ENCODE measurements at places on chromosomes 12 and 14. TPM values are rescaled to one million over a fixed set of nuclear protein-coding genes. Genes with fewer than 3 reads are reported as not detected.

DNA sequence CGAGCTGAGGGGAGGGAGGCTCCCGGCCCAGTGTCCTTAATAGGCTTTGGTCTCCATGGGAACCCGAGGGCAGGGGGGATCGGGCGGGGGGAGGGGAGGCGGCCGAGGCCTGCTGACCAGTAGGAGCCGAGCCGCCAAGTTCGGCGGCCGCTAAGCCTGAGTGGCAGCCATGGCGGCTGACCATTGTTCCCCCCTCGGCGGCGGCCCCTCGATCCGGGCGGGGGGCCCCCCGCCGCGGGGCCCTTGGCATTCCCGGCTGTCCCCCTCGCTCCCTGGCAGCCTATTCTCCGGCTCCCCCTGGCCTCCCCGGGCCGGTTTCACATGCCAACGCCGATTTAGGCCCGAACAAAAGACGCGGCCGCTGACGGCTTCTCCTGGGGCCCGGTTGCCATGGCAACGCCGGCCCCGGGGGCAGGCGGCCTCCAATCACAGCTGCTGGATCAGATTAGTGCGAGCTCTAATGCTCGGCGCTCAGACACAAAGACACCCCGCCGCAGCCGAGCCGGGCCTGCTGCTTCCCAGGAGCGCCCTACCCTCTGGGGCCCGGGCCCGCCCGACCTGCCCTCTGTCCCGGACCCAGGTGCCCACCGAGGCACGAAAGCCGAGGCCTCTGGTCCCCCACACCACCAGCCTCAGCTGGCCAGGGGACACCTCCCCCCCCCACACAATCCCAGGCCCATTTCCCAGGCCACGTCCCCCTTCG lies 7.3 kb downstream of the MSI1 start:
- DNase-seq, result peak; percentile 17

DNA sequence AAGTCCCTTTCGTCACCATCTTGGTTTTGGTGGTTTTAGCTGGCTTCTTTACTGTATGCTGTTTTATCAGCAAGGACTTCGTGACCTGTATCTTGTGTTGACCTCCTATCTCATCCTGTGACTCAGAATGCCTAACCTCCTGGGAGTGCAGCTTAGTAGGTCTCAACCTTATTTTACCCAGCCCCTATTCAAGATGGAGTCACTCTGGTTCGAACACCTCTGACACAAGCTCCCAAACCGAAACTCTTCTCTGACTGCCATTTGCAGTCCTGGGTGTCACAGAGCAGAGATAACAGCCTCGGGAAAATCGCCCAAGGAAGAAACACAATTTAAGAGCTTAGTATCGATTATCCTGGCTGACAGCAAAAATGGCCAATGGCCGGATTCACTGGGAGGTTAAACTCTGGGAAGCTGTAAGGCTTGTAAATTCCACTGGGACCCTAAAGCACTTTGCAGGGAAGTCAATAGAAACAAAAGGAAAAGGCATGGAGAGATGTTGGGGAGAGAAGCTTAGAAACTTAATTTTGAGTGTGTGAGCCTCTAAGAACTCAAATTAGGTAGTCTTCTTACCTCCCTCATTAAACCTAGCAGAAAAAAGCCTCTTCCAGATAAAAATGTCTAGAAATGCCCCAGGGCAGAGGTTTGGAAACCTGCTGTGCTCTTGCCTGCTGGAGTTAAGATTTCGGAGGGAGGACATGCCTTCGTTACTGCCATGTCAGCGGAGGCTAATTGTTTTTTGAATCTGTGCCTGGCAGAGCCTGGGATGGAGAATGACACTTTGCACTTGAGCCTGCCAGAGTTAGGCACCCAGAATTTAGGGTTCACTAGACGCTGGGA lies 56.5 kb upstream of the RPH3A start:
- DNase-seq, result no peak

The RFX4 gene
- not detected for total RNA-seq

The PTPRR gene
- total RNA-seq, result 0.45 TPM

GRCh38 chr12:50314636-50315312 lies 31.5 kb upstream of the LIMA1 start:
- DNase-seq, result peak; percentile 57

The BCDIN3D gene
- total RNA-seq, result 4.0 TPM

DNA sequence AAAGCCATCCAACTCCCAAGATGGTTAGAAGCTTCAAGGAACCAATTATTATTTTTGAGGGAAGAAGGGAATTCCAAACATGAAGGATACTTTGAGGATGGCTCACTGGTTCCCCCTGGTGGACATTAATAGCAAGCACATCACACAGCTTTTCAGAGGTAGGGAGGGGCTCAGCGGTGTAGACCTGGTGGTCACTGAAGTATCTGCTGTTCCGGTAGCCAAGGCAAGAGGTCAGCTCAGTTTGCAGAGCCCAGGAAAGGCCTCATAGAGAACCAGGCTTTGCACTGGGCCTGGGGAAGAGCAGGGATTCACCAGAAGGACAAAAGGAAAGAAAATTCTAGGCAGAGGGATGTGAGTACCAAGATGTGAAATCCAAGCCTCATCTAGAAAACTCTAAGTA lies 118.7 kb downstream of the KSR2 start:
- peak; percentile 54 for DNase-seq

GRCh38 chr14:70753518-70753953 lies 55.8 kb downstream of the MAP3K9 start:
- DNase-seq, result peak; percentile 90
